ENCODE measurements at places on chromosomes 13 and 19.

DNA sequence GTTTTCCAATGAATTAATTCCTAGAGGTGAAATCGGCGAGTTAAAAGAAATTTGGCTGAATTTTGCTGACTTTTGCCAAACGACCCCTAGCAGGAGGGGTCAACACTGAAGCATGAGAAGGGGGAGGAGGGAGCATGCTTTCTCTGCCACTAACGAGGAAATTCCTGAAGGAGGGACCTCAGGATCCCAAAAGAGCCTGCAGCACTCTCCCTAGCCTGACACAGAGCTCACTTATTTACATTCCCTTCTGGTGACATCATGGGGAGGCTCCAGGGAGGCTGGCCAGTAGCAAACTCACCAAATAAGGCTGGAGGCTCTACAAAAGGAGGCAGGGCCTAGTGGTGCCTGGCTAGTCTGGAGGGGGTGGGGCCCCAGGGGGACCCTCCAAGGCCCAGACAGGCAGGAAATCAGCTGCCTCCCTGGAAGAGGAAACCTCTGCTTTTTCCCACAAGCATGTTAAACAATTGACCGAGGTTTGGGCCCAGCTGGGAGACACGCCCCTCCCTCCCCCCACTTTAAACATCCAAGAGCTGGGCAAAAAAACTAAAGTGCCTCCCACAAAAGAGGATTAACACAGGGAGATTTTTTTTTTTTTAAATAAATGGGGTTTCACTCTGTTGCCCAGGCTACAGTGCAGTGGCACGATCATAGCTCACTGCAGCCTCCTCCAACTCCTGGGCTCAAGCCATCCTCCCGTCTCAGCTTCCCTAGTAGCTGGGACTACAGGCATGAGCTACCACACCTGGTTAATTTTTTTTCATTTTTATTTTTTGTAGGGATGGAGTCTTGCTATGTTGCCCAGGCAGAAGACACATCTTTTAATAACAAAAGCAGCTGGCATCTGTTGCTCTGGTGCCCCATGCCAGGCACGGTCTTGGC, 2.1 kb downstream of the DAPK3 start:
- DNase-seq = no peak

DNA sequence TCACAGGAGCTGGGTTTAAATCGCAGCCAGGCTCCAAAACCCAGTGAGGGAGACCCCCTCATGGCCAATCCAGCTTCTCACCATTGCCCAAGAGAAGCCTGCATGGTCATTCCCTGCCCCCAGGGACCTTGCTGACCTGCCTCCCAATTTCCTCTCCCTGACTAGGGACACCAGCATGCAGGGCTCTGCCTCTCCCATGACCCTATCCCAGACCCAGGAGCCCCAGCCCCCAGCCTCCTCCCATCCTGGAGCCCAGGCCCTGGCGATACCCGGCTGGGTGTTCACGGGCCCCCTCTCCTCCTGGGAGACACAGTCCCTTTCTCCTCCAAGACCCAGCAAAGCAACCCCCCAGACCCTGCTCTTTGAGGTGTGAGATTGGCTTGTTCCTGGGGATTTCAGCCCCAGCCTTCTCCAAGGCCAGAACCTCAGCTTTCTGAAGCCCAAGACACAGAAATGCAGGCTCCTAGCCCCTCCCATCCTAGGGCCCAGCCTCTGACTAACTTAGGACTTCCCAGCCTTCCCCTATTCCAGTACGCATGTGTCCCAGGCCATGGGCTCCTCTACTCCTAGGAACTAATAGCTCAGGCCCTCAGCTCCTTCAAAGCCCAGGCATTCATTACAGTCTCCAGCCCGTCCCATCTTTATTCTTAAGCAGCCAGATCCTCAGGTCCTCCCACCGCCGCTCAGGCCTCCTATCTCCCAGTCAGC, 1.1 kb downstream of the GYS1 start:
- DNase-seq = peak; percentile 61

DNA sequence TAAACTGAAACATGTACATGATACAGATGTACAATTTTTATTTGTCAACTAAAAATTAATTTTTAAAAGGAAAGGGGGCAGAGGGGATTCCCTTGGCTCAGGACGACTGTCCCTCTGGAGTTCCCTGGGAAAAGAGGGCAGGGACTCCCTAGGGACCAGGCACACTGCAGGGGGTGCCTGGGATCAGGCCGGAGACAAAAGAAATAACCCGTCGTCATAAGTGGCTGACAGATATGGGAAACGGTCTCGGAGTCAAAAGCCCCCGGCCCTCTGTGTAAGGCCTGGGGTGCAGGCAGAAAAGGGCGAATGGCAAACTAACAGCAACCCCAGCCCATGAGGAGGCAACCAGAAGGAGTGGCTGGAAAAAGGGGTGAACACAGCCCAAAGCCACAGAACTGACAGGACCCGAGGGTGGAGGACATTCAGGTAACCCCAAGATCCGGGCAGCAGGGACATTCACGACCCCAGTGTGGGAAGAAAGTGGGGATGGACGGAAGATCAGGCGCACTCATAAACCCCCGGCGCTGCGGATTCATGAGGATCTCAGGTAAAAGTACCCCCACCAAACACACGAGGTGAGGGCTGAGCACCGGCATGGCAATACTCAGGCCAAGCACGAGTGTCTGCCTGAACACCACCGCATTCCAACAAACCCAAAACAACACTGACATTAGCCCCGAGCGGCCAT, 6.7 kb downstream of the MLLT1 start:
- no peak for DNase-seq

GRCh38 chr13:28468023-28468915, 26.7 kb downstream of the FLT1 start:
- peak; percentile 29 for DNase-seq

DNA sequence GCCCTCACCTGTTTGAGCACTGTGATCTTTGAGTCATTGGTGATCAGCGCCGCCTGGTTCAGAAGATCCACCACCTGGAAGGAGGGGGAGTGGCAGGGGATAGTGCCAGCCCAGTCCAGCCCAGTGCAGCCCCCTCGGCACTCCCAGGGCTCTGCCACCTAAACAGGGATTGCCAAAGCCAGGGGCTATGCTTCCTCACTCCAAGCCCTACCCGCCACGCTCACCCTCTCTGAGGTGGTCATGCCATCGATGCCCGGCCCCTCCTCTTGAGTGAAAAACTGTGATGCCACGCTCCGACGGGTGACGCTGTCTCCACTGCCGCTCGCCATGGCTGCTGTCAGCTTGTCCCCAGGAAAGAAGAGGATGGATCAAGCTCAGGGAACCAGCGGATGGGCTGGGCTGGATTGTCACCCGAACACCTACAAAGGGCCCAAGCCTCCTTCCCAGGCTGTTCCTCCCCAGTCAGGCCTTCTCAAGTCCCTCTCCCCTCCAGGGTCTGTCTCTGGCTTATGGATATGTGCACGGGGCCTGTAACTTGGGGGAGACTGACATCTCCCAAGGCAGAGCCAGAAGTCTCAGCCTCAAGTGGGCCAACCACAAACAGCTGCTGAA, 8.7 kb downstream of the SYMPK start:
- DNase-seq = no peak

GRCh38 chr19:533364-534058, 2.0 kb downstream of the CDC34 start:
- no peak for DNase-seq

DNA sequence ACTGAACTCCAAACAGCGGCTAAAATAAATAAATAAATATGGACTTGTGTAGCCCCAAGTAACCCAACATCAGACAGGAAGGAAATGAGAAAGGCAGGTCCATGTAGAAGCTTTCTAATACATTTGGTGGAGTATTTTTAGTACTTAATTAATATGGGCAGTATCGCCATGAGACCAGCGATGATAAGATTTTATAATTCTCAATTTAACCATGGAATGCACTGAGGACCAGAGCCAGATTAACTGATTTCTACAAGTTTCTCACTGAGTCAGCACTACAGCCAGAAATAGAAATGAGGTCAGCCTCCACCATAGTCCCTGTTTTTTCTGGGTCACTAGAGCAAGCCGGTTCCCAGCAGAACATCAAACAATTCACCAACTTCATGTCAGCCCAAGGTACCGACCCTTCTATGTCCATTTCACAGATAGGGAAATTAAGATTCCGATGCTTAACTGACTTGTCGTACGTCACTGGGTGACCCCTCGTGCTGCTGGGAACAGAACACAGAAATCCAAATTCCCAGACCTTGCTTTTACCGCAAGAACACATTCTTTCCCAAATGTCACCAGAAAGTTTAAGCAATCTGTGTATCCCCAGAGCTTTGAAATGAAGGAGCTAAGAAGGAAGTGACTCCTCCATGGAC, 90.4 kb downstream of the COL4A1 start:
- no peak for DNase-seq

GRCh38 chr13:65999411-65999810, 1230.7 kb downstream of the PCDH9 start:
- DNase-seq = no peak

GRCh38 chr13:71240911-71241310, 626.1 kb downstream of the DACH1 start:
- DNase-seq = peak; percentile 6

DNA sequence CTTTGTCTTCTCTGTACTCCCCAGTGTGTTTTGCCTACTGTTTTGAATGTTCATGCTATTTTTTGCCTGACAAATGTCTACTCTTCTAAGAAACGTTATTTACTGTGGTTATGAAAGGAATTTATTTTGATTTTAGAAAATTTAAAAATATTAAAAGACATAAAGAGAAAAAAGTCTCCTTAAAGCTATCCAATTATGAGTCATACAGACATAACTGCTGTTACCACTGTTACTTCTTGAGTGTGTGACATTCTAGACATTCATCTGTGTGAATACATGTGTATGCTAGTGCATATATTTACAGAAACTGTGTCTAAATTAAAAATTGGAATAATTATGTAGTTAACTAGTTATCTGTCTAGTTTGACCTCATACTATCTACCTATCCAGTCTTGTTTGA, 187.6 kb upstream of the SGCG start:
- no peak for DNase-seq

DNA sequence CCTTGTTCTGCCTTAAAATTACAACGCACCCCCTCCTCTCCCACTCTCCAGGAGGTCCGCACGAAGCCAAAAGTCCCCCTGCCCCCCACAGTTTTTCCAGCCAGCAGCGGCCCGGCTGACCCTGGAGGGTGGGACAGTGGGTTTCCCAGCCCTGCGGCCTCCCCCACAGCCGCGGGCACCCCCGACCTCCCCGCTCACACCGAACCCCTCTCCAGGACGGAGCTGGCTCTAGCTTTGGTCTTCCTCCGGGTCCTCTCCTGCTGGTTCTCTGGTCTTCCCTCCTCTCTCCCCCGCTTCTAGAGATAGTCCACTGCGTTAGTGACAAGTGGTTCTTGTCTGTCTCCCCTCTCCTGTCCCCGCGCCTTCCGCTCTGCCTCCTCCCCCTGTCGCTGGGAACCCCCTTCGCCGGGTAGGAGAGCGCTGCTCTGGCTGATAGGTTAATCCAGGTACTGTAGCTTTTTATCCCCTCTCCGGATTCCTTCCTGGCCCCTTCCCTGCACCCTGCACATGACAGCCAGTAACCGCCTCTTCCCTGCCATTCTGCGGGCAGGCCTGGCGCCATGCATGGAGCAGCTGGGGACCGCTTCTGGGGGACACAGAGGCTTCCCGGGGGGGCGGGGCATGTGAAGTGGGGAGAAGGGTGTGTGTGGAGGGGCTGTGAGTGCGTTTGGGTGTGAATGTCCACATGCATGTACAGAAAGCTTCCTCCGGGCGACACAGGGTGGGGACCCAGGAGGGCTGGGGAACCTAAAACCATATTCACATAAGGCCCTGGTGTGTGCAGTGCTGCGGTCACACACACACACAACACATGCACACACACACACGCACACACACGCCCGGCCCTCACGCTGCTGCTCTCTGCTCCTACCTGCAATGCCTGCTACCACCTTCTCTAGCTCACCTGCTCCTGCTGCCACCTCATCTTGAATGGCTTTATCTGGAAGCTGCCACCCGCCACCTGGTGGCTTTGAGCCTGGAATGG, 17.2 kb downstream of the PRR36 start:
- no peak for DNase-seq

DNA sequence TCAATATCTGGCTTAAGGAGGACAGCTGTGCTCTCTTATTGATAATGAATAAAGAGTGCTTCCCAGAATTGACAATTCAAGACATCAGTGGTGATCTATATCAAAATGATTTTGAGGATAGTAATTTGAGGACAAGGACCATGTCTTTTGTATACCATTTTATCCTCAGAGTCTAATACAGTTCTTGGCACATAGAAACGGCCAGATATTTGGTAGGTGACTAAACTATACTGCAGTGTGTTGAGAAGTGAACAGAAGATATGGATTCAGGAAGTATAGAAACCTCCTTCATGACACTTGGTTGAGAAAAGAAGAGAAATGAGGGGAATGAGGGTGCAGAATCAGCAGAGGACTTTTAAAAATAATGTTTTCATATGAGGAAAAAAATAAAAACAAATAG, 16.1 kb upstream of the LMO7 start:
- DNase-seq = no peak

GRCh38 chr19:38837656-38838121, 6.1 kb upstream of the ECH1 start:
- no peak for DNase-seq

- no peak for DNase-seq
These were observed 343.0 kb downstream of the PCDH9 start for GRCh38 chr13:66887088-66887487.

DNA sequence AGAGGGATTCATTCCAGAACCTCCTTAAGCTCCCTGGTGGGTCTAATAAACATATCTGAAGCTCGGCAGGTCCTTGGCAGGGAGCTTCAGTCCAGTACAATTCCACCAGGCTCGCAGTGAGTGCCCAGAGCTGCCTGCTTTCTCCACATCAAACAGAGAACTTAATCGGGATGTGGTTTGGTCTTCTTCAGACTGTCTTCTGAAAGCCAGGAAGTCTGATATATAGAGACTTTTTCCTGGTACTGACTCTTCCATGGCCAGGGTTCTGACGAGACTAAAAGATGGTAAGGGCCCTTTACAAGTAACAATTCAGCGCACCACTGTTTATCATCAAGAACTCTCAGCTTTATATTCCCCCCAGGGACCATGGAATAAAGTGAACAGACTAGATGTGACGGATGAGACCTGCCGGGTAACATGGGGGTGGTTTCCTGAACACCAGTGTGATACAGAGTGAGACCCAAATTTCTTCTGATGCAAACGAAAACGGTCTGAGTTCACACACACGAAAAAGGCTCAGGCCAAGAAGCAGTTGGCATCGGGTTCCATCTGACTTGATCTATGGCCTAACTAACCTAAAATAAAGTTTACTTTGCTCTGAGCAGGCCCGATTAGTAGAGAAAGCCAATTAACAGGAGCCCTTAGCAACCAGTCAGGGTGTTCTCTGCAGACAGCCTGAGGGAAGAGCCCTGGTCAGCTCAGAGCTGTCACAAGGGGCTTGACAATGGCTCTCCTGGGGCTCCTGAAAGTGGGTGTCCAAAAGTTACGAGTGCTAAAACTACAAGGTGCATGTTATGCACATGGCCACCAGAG, 29.0 kb downstream of the RANBP3 start:
- DNase-seq = no peak

Data from GM13976 (cell line).